T-helper 22 cell (primary cell): ENCODE measurements at places on chromosomes 7 and 10.

- DNase-seq: no peak
Observed at GRCh38 chr7:117171106-117171505, 151.8 kb downstream of the WNT2 start.

- no peak for DNase-seq
Observed at GRCh38 chr10:30581779-30582380, 47.7 kb downstream of the LYZL2 start.

DNA sequence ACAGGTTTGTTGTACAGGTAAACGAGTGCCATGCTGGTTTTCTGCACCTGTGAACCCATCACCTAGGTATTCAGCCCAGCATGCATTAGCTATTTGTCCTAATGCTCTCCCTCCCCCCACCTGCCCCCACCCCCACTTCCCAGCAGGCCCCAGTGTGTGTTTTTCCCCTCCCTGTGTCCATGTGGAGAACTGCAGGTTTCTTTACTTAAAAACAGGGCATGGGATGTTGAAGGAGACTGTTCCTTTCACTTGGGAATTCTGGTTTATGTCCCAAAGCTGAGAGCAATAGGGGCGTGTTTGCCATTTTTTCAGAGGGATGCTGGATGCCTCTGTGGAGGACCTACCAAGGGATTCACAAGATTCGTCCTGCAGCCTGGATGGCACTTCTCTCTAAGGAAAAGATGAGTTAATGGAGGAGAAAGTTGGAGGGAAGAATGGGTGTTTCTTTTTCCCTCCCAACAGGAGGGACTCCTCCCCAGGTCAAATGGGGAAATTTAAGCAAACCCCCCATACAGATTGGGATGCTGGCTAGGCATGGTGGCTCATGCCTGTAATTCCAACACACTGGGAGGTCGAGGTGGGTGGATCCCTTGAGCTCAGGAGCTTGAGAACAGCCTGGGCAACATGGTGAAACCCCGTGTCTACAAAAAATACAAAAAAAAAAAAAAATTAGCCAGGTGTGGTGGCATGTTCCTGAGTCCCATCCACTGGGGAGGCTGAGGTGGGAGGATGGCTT, 136.0 kb downstream of the GALNT17 start:
- no peak for DNase-seq

DNA sequence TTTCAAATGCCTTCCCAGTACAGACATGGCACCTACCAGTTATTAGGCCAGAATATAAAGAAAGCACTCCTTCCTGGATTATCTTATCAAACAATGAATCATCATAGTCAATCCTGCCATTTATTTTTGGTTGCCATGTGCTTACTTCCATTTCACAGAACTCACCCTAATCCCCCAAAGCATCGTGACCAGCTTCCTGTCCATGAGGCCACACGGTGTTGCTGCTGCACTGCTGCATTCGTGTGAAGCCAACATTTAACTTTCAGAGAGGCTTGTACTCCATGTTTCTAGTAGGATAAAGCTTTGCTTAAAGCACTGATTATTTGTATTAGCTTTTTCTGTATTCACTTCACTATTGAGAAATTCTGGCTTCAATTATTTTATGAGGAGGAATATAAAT, 14.4 kb downstream of the COL28A1 start:
- DNase-seq: no peak

- no peak for DNase-seq
Observed at GRCh38 chr10:88913788-88914187, 33.7 kb downstream of the STAMBPL1 start.

- DNase-seq: no peak
Observed at GRCh38 chr7:100003711-100004661, 11.4 kb upstream of the ZKSCAN1 start.

DNA sequence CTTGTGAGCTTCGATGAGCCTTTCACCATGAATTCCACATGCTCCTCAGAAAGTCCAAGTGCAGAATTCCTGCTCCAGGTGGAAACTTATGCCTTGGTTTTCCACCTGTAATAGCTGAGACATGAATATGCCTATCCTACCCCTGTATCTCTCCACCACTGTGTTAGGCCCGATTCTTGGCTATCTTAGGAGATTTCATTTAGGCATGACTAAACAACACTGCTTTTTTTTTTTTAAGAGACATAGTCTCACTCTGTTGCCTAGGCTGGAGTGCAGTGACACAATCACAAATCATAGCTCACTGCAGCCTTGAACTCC, 57.2 kb downstream of the NCAPG2 start:
- no peak for DNase-seq
